ENCODE measurements at places on chromosomes 12 and 14. TPM values are rescaled to one million over a fixed set of nuclear protein-coding genes. Genes with fewer than 3 reads are reported as not detected.

GRCh38 chr12:121530600-121531355 is 50.0 kb downstream of the KDM2B start:
- DNase-seq = peak; percentile 72

DNA sequence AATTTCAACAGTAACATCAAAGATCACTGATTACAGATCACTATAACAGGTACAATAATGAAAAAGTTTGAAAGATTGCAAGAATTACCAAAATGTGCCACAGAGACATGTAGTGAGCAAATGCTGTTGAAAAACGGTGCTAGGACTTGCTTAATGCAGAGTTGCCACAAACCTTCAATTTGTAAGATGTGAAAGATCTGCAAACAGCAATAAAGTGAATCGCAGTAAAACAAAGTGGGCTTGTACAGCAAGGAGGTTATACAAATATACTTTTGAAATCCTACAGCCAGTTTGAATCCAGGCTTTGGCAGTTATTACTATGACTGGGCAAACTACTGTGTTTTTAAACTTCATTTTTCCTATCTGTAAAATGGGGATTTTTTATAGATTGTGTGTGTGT is 1.0 kb upstream of the PLEKHA5 start:
- no peak for DNase-seq

CLEC4C gene
- total RNA-seq = not detected

HIGD1C gene
- total RNA-seq = not detected

- no peak for DNase-seq
Measured at GRCh38 chr14:52049721-52050588, 18.9 kb downstream of the NID2 start.
